ENCODE measurements at places on chromosomes 7 and 10.

DNA sequence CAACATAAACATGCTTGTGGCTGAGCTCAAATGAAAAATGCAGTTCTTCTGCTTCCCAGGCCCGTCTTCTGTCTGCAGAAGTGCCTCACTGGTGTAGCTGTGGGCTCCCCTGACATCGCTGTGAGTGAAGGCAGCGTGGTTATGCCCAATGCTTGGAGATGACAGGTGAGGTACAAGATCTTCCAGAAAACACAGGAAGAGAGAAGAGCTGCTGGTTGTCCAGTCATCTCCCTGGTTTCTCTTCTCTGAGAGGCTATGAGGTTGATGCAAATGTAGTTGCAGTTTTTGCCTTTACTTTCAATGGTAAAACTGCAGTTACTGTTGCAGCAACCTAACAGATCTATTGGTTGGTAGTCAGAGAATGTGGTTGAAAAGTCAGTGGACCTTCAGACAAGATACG lies 223.6 kb downstream of the GATA3 start:
- DNase-seq = no peak

DNA sequence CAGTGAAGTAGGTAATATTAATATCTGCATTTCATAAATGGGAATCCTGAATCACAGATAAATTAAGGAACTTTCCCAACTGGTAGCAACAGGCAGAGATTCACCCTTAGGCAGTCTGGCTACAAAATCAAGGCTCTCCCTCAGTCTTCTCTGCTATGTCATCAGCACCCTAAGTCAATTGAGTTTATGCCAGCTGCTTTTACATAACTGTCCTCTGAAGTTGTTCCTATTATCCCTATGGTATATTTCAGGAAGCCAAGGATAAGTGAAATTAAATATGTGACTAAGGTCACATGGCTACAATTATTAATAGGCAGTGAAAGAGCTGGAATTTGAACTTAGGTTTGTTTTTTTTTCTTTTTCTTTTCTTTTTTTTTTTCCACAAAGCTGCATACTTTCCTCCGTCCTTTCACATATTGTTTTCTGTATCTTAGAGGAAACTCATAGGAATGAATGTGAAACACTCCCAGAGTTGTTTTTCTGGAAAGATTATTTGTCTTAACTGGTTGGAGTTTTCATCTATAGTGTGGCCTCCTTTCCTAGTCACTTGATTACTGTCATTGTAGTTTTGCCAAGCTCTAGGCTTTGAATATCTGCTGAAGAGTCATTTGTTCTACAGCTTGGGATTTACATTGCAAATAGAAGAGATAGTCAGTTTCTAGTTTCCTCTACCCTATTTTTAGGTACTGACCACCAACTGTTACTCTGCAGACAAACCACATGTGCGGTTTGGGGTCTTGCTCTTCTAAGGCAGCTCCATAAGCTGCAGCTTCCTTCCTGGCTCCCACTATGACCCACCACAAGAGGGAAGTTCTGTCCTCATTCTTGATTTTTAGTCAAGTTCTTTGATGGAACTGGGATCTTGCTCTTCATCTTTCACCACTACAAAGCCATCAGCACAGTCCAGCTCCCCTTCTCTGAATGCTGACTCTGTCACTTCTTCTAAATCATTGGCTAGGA lies 338.0 kb upstream of the KIAA1217 start:
- DNase-seq = no peak

DNA sequence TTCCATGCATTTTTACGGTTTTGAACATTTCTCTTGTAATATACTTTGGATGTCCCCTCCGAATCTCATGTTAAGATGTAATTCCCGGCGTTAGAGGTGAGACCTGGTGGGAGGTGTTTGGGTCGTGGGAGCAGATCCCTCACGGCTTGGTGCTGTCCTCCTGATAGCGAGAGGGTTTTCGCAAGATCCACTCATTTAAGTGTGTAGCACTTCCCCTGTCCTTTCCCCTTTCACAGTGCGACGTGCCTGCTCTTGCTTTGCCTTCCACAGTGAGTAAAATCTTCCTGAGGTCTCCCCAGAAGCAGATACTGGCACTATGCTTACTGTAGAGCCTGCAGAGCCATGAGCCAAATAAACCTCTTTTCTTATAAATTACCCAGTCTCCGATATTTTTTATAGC lies 6.6 kb downstream of the GPR141 start:
- no peak for DNase-seq

DNA sequence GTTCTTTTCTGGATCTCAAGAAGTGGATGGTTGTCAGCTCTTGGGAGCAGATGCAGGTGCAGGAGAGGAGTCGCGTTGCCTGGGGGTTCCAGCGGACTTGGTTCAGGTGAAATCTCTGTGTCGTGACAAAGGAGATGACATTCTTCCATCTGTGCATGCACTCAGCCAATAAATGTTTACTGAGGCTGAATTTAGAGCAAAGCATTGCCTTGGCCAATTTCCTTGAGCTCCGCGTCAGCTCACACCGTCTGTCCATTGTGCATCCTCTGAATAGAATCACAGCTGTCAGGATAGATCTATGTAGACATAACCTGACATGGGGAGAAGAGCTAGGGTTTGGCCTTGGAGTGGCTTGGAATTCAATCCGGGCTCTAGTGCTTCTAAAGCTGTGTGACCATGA lies 343.7 kb downstream of the GLRX3 start:
- no peak for DNase-seq
